D341Med (cell line): ENCODE measurements at places on chromosomes 7 and 10.

DNA sequence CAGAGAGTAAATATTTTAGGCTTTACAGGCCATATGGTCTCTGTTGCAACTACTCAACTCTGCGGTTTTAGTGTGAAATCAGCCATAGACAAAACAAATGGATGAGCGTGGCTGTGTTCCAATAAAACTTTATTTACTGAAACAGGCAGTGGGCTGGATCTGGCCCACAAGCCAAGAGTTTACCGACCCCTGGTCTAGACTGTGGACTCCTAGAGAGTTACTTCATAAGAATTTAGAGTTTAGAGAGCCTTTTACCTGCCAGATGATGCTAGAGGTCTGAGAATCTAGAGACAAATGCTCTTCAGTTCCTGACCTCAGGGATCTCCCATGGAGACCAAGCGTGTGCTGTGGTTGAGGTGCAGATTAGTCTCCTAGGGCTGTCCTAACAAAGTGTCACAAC is 174.8 kb downstream of the PTEN start:
- DNase-seq = no peak

- no peak for DNase-seq
Measured at GRCh38 chr10:17021656-17022465, 107.8 kb downstream of the CUBN start.

GRCh38 chr7:223118-223800 is 30.9 kb downstream of the FAM20C start:
- no peak for DNase-seq

DNA sequence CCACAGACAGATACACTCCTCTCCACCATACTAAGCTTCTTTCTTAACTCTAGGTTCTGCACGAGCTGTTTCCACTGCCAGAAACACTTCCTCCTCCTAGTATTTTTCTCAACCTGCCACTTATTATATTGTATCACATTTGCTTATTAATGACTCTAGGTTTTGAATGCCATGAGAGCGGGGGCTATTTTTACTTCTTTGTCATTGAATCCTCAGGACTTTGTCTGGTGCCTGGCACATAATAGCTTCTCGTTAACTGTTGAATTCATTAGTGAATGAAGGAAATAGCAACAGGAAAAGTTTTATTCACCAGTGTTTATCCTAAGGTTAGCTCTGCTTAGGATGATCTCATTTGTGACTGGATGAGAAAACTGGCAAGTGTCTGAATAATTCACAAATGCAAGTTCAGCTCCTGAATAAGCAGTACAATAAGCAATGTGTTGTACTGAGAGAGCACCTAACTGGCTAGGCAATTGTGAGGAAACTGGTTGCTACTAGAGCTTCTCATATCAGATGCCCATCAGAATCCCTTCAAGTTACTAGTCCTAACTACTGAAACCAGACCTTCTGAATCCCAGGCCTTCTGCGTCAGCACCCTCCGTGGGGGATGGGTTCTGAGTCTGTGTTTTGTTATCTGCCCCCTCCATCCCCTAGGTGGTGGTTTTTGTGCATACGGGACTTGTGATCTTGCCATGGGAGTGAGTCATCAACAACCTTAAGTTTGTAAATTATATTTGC is 92.7 kb downstream of the LSMEM1 start:
- DNase-seq = no peak

DNA sequence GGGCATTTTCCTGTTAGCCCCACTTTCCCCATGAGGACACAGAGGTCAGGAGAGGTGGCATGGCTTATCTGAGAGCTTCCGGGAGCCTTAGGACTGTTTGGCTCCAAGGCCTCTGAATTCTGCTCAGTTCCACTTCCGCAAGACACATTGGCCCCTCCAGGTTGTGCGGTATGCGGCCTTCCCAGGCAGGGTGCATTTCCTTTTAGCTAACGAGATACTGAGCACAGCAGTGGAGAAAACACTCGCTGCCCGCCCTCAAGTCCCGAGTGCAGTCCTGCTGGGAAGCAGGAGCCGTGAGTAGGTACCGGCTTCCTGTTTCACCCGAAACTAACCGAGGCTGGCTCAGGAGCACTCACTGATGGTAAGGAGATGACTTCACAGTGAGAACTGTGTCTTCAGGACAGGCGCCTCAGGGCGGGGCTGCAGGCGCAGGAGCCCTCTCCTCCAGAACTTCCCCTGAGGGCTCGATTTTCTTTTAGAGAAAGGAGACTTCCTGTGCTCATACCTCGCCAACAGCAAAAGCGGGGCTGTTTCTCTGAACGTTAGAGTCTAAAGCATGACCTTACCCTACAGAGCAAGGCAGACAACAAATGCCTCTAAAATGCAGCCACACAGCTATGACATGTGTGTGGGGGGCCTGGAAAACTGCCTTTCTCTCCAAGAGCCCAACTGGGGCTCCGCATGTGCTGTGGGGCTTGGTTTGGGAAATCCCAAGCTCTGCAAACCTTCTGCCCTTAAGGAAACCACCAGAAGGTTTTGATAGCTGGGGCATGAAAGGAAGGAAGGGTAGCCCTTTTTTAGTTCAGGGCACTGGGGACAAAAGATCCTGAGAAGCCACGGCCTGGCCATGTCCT is 25.9 kb downstream of the RGS10 start:
- no peak for DNase-seq

- no peak for DNase-seq
Measured at GRCh38 chr7:17384400-17384799, 85.9 kb downstream of the AHR start.

DNA sequence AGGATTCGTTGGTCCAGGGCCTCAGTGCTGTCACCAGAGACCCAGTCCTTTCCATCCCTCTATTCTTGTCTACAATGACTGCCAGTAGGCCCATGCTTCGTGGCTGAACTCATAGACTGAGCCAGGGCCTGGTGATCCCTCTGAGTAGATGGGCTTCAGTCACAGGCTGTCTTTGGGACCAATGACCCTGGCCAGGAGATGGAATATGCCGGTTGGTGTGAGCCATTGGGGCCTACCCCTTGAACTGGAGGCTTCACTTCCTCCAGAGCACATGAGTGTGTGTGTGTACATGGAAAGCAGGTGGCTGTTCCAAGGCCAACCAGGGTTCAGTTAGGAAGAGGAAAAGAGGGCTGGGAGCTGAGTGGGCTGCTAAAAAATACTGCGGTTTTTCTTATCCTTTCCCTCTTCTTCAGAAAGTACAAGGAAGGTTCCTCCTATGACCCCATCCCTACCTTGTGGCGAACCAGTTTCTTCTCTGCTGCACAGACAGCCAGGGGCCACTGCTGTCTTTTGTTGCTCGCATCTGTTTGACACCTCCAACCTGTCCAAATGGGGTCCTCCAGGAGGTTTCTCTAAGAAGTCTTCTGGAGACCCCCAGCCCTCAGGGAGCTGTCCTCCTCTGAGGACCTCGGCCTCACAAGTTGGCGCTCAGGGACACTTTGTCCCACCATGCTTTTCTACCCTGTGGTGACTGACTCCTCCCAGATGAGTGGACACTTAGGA is 36.6 kb downstream of the ADRA2A start:
- DNase-seq = no peak

- DNase-seq = peak; percentile 24
Measured at GRCh38 chr10:63653747-63654146, 132.5 kb downstream of the REEP3 start.

DNA sequence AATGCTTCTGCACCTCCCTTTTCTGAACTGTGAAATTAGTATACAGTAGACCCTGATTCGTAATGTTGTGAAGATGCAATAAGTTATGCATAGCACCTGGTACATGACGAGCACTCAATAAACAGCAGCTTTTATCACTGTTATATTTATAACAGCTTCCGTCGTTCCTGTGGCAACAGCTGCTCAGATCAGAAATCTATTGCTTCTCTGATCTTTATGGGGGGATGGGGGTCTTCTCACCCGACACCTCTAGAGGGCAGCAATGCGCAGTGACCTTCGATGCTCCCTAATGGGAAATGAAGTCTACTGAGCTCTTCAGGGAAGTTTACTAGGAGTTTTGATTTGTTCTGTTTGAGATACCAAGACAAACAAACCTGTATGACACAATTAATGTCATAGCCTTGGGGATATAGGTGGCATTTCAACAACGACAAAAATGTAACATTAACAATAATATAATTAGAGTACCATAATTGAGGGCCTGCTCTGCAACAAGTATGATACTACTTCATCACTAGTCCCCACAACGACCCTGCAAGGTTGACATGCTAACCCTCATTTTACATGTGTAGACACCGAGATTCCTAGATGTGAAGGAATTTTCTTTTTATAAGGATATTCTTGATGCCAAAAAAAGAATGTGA is 289.6 kb downstream of the SFMBT2 start:
- peak; percentile 47 for DNase-seq

GRCh38 chr10:80596391-80597257 is 58.9 kb downstream of the SH2D4B start:
- peak; percentile 51 for DNase-seq

- DNase-seq = no peak
Measured at GRCh38 chr10:6068422-6068821, 6.3 kb upstream of the IL2RA start.

DNA sequence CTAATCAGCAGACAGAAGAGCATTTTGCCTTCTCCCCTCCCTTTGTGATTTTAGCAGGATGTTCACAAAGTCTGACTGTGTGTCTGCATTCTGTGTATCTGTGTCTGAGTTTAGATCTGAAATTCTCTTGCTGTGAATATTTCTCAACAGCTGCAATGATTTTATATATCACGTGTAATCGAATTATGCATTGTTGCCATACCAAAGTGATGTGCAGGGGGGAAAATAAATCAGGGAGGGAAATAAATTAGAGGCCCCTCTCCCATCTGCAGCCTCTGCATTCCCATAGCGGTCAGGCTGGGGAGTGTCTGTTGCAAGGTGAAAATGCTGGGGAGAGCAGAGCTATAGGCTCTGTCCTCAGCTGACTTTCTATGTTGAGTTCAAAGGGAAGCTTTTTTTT is 209.0 kb downstream of the LRMDA start:
- no peak for DNase-seq

- DNase-seq = no peak
Measured at GRCh38 chr10:119149729-119150128, 15.8 kb downstream of the SFXN4 start.
